Inflammatory macrophage (primary cell): ENCODE measurements at places on chromosomes 2 and 18.
A peak's percentile ranks its signal among the peaks of the same experiment; 100 is the strongest.

GRCh38 chr2:236616031-236616430 lies 46.4 kb downstream of the ACKR3 start:
- no peak for DNase-seq

DNA sequence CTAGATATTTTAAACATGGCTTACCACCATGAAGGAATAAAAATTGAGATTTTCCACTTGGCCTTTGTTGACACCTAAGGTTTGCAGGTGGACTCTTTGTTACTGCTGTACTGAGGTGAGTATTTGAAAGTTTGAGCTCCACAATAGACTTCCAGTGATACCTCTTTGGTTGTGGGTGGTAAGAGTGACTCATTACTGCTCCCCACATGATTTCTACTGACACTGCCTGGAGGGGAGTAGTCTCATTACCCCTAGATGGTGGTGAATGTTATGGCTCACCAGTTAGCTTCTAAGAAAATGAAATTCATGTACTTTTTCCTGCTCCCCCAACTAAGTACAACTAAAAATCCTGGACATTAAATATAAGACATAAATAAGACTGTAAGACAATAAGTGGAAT lies 1183.1 kb upstream of the TMEFF2 start:
- DNase-seq: no peak

GRCh38 chr2:32455816-32456215 lies 99.0 kb downstream of the BIRC6 start:
- no peak for DNase-seq

- DNase-seq: peak; percentile 52
Measured at GRCh38 chr2:84880645-84881521, at the start of gene TRABD2A. TSS of gene TRABD2A (minus strand) at chr2:84881084. CDS start at chr2:84881039, 45 bp downstream.

GRCh38 chr2:51158251-51158650 lies 126.3 kb upstream of the NRXN1 start:
- no peak for DNase-seq

DNA sequence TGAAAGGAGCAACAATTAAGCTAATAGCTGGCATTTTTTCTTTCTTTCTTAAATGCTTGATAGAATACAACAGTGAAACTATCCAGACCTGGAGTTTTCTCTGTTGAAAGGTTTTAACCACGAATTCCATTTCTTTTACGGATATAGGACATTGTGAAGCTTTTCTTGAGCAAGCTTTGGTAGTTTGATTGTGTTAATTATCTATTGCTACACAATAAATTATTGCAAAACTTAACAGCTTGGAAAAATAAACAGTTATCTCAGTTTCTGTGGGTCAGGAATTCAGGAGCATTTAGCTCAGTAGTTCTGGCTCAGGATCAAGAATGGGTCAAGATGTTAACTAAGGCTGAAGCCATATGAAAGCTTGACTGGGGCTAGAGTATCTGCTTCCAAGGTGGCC lies 11.7 kb downstream of the PHOSPHO2 start:
- no peak for DNase-seq

- DNase-seq: no peak
Measured at GRCh38 chr2:57859755-57860154, 186.9 kb upstream of the VRK2 start.

DNA sequence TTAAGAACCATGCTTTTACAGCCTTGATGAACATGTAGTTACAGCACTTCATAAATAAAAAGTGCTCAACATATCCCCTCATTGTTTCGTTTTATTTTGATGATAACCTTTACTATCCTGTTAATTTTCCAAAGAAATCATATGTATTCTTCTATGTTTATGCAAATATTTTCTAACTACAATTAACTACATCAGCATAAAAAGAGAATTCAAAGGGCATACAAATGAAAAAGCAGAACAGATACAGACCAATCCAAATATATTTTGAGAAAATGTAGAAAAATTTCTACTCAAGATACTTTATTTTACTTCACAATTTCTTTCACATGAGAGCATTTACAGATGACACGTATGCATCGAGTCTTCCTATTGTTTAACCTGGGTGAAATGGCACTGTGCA lies 69.1 kb downstream of the MBD2 start:
- no peak for DNase-seq

DNA sequence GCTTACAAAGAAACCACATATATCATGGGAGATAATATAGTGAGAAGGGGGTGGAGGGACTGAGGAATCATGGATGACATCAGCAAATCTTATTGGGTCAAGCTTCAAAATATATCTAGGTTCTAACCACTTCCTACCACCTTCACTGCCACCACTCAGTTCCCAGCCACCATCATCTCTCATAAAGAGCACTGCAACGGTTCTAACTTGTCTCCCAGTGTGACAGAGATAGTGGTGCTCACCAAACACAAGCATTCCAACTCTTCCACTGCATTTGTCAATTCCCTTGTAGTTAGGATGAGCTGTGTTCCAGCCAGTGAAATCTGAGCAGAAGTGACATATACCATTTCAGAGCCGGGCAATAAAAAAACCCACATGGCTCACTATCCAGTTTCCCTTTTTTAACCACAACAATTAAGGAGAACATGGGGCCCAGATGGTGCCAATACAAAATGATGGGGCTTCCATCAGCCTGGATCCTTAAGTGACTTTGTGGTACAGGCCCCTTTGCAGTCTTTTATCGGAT lies 318.1 kb downstream of the NBAS start:
- peak; percentile 1 for DNase-seq

DNA sequence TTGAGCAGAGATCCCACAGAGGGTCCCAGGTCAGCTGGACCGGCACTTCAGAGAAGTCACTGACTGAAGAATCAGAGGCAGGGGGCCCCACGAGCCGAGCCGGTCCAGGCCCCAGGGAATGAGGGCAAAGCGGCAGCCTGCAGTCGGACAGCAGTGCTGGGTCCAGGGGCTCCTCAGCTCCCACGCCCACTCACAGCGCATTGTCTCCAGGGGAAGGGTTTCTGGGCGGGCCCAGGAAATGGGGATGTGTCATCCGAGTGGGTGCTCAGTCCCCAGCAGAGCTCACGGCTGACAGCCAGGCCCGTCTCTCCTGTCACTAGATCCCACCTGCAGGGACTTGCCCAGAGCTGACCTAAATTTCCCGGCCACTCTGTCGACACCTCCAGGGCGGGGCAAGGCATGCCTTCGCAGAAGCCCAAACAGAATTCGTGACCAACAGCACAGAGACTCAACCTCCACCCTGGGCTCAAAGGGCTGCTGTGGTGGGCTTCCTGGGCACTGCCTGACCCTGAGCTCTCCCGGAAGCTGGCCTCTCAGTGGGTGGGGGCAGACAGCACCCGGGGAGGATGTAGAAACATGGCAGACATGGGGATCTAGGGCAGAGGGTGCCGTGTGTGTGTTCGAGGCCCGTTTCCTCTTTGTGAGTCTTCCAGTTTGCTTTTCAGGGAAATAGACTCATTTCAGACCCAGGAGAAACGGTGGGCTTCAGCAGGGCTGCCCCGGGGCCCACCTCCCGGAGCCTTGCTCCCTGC lies 42.1 kb upstream of the TAF1B start:
- DNase-seq: peak; percentile 96

DNA sequence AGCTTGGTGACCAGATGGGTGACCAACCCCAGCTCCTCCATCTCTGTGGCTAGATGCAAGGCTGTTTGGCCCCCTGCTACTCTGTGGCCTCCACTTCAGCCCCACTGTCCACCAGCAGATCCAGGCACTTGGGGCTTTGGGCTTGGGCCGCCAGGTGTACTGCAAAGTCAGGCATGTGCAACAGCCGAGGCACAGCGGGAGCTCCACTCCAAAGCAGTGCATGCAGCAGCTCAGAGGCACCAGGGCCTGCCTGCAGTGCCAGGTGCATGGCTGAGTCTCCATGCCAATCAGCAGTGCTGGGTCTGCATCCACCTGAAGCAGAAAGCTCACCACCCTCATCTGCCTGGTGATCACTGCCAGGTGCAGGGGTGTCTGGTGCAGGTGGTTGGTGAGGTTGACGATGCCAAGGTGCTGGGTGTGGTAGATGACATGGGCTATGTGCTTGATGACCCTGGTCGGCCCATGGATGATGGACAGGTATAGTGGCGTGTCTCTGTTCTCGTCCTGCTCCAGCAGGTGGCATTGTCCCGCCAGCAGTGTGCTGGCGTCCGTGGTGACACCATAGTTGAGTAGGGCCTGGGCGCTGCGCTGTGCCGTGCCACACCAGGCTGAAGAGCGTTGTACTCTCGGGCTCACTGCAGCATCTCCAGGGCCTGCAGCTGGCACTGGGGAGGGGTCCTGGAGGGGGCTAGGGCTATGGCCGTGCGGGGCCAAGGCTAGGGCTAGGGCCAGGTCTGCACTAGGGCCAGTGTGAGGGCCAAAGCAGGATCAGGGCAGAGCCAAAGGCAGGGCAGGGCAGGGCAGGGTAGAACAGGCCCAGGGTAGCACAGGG lies 1.0 kb upstream of the ANKRD62 start:
- DNase-seq: no peak

- DNase-seq: no peak
Measured at GRCh38 chr2:160494201-160494644, 616 bp upstream of the RBMS1 start.

GRCh38 chr2:72980535-72981217 lies 63.4 kb downstream of the EMX1 start:
- DNase-seq: no peak

GRCh38 chr2:56344771-56345170 lies 161.0 kb downstream of the CCDC85A start:
- no peak for DNase-seq

GRCh38 chr2:145021962-145022665 lies 502.2 kb upstream of the ZEB2 start:
- DNase-seq: no peak

- DNase-seq: no peak
Measured at GRCh38 chr2:11492720-11493119, 26.8 kb upstream of the E2F6 start.

- no peak for DNase-seq
Measured at GRCh38 chr2:3620834-3621233, 25.9 kb downstream of the COLEC11 start.

GRCh38 chr2:201156640-201157039 lies 26.3 kb upstream of the CASP10 start:
- no peak for DNase-seq

GRCh38 chr2:28565720-28566295 lies 69.9 kb downstream of the PLB1 start:
- DNase-seq: no peak

GRCh38 chr2:767440-767839 lies 90.2 kb upstream of the TMEM18 start:
- DNase-seq: no peak

DNA sequence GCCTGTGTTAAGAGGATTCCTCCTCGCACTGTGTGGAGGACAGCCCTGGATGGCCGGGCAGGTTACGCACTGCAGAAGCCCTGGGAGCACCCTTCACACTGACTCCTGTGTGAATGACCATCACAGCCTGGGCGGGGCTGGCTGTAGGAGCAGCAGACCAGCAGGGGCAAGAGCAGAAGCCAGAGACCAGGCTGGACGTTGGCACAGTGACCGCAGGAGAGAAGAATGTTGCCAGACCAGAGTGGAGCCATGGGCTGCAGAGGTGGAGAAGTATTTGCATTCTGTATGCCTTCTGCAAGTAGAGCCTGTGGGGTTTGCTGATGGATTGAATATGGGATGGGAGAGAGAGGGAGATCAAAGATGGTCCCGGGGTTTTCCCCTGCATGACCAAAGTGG lies 23.1 kb downstream of the LRRFIP1 start:
- no peak for DNase-seq

DNA sequence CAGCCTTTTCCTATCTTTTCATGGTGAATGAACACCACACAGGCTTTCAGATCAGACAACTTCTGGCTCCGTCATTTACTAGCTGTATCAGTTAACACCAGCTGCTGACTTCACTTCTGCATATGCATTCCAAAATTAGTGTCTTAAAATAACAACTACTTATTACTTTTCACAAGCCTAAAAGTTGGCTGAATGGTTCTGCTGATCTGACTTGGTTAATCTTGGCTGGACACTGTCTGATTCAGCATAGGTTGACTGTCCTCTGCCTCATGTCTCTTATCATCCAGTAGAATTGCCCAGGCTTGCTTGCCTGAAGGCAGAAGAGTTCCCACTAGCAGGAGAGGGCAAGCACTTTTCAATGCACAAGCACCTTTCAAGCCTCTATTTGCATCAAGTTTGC lies 72.7 kb downstream of the MARCHF4 start:
- no peak for DNase-seq

GRCh38 chr2:86413296-86414094 lies 27.7 kb upstream of the KDM3A start:
- no peak for DNase-seq

DNA sequence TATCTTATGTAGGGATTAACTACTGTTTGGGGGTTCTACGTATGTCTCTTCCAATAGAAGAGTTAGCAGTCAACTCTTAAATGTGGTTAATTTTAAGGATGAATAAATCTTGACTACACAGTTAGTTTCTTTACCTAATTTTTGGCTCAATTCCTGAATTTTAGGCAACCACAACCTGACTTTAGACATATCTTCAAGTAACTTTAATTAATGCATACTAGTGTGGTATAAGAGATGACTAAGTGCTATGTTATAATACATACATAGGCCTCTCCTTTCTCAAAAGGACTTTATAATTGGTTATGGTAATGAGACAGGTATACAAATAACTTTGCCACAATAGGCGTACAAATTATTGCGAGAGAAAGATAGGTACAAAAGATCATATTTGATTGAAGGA lies 312.0 kb downstream of the IRS1 start:
- no peak for DNase-seq

DNA sequence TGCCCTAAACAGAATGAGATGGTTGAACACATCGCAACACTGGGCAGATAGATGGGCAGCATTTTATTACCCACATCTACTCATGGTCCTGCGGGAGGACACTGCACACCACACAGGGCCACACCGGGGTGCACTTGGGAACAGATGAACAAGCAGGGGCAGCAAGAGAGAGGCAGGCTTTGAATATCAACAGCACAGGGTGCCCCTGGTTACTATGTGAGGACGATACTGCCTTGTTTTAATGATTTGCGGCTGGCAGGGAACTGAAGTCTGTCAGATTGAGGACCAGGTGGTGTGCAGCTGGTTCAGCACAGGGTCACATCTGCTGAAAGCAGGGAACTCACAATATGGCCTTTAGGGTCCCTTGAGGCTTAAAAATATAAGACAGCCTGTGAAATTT lies 195.7 kb downstream of the PIEZO2 start:
- DNase-seq: no peak

DNA sequence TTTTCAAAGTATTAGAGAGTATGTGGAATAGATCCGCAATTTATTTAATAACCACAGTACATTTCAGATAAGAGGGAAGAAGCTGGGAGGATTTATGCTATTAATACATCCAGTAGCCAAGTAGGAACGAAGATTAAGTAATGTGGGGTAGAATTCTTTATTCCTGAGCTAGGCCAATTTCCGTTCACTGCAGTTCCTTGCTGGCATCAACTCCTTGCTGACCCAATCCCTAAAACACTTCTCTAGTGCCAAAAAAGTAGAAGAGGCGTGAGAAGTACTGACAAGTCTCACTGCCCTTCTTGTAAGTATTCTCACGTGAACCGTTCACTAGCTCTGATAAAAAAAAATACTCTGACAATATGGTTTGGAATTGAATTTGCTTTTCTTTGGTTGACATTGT lies 211.4 kb downstream of the EPHA4 start:
- no peak for DNase-seq
